Stimulated activated CD4-positive, alpha-beta T cell treated with anti-CD3 and anti-CD28 coated beads, Interleukin-15, amount 100 ng/mL, for 48 hours (primary cell): ENCODE measurements at places on chromosomes 16 and 17.

DNA sequence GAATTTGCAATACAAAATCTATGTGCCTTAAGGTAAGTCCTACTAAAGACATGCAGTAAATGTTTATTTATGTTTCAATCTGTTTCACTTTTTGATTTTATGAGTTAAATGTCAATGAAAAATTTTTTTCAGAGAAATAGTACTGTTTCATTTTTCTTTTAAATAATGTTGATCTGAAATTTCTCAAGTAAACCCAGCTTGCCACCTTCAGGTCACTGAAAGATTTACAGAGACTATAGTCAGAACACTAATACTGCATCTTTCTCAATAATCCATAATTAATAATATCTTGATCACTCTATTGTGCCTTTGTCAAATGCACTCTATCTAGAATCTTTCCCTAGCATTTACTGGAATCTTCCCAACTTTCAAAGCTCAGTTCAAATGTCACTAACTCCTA lies 6.5 kb upstream of the DHX40 start:
- no peak for DNase-seq

DNA sequence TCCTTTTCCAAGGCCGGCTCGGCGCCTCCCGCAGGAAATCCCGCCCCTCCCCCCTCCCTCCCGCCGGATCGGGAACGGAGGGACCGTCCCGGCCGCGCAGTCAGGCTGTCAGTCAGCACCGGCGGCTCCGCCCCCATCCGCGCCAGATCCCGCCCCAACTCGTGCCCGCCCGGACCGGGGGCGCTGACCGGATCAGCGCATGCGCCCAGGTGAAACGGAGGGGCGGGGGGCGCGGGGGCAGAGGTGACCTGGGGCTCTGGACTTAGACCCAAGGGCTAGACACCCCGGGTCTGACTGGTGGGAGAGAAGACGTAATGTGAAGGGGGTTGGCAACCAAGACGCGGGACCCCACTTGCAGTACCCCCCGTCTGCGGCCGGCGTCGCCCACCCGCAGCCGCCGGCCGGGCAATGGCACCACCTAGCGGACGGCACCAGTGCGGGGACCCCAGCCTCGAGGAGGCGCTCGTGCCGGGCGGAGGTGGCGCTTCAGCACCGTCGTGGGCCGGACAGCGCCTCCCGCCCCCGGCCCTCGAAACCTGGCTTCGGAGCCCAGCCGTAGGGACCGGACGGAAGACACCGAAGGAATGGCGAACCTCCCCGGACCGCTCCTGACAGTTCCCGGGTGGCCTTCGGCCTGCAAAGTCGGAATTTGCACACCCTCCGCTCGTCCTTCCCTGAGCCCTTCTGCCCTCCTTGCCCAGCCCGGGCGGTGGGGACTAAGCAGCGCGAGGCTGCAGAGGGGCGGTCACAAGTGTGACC lies at the start of gene CASKIN2:
CASKIN2 (minus strand) TSS at position 42 of the 759 bp plus-strand sequence. CDS start 1,733 bp downstream, outside the sequence.
- DNase-seq = peak; percentile 70

GRCh38 chr17:40803617-40804082 lies 3.9 kb upstream of the KRT28 start:
- peak; percentile 48 for DNase-seq

DNA sequence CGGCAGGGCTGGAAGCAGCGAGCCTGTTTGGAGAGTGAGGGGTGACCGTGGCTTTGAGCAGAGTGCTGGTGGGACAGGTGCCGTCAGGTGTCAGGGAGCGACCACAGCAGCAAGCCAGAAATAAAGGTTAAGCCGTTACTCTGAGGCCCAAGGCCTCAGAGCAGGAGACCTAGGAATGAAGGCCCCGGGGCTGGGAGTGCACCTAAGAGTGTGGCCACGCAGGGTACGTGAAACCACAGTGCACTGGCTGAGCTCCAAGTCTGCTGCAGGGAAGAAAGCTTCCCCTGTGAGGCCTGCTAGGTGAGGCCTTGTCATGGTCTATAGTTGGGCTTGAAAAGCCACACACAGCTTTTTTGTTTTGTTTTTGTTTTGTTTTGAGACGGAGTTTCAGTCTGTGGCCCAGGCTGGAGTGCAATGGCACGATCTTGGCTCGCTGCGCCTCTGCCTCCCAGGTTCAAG lies 8.7 kb downstream of the CLUAP1 start:
- DNase-seq = peak; percentile 51

DNA sequence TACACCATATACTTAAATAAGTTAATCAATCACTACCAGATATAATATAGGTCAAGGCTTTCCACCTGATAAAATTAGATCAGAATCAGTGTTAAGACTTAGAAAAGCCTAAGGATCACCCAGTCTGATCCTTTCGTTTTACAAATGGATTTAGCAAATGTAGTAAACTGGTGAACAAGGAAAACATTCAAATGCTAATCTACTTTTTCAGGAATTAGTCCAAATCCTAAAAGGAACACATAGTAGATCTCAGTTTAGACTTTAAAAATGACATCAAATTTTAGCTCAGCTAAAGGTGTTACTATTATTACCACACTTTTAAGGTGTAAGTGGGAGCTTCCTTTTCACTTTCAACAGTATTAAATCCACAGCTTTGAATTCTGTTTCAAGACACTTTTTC lies 12.0 kb downstream of the PHLPP2 start:
- no peak for DNase-seq

DNA sequence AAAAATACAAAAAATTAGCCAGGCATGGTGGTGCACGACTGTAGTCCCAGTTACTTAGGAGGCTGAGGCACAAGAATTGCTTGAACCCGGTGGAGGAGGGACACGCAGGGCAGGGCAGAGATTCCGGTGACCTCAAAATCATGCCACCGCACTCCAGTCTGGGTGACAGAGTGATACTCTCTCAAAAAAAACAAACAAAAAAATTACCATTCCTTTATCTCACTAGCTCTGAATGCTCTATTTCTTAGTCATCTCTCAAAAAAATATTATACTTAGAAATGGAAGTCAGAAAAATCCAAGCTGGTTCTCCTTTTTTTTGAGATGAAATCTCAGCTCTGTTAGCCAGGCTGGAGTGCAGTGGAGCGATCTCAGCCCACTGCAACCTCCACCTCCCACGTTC lies 40.8 kb downstream of the SPOP start:
- no peak for DNase-seq

- DNase-seq = no peak
Measured at GRCh38 chr16:89651584-89651983, 5.9 kb downstream of the CHMP1A start.
